Activated CD4-positive, alpha-beta T cell treated with anti-CD3 and anti-CD28 coated beads, Interleukin-2, Interleukin-4, amounts not matched to agents 100 ng/mL and 50 ng/mL, durations not matched to agents 16 hours and 8 hours (primary cell): ENCODE measurements at places on chromosomes 5 and 9.

DNA sequence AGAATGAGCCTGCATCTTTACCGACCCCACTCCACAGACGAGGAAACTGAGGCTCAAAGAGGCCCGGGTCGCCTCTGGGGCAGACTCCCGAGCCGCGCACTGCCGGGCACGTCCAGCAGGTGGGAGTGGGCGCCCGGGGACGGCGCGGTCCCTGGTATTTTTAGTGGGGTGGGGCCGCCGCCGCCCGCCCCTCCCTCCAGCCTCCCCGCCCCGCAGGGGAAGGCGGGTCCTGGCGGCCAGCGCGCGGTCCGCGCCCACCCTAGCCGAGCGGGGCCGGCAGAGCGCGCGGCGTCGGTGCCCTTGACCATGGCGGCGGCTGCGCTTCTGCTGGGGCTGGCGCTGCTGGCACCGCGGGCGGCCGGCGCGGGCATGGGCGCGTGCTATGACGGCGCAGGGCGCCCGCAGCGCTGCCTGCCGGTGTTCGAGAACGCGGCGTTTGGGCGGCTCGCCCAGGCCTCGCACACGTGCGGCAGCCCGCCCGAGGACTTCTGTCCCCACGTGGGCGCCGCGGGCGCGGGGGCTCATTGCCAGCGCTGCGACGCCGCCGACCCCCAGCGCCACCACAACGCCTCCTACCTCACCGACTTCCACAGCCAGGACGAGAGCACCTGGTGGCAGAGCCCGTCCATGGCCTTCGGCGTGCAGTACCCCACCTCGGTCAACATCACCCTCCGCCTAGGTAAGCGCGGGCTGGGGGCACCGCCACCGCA, at the start of gene LAMC3:
Gene LAMC3 (plus strand): TSS at position 266 of the 710 bp plus-strand sequence. CDS start 41 bp downstream, at position 307.
- no peak for DNase-seq

DNA sequence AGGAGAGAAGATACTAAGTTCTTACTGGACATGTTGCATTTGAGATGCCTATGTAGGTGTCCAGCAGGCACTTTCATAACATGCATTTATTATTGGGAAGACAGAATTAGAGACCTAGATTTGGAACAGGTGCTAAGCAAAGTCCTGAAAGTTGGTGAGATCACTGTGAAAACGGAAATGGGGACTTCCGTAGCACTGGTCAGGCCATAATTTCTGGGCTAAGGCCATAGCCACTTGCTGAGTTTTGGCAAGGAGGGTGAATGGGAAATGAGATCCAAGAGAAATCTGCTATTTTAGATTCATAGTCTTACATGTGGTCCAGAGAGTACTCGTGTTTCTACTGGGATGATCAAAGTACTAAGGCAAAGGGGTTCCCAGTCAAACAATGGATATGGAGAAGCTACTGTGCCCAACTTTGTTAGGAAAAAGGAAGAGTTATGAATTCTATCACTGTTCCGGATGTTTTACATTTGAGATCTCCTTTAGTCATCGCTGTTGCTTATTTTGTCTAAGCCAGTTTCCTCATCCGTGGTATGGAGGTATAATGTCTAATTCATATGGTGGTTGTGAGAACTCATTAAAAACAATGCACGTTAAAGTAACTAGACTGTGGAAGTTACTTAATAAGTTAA, 33.4 kb downstream of the TEK start:
- no peak for DNase-seq

DNA sequence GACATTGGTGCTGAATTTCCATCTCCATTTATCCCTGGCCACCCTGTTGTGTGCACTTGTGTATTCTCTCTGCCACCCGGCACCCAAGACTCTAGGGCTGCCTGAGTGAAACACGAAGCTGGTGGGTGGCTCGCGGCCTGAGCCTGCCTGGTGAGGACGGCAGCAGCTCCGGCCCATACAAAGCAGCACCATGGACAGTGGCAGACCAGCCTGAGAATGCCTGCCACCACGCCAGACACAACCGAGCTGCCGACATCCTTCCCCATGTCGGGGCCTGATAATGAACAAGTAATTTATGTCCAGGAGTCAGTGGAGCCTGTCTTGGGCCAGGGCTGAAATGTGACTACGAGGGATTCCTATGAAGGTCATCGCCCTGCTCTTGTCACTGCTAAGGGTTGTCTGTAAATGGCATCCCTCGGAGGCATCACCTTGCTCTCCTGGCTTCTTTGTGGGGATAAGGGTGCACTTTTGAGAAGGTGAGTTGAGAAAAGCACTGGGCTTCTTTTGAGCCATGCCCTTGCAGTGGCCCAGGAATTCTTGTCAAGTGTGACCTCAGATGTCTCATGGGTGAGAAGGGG, 175.7 kb downstream of the MELK start:
- DNase-seq, result peak; percentile 19

DNA sequence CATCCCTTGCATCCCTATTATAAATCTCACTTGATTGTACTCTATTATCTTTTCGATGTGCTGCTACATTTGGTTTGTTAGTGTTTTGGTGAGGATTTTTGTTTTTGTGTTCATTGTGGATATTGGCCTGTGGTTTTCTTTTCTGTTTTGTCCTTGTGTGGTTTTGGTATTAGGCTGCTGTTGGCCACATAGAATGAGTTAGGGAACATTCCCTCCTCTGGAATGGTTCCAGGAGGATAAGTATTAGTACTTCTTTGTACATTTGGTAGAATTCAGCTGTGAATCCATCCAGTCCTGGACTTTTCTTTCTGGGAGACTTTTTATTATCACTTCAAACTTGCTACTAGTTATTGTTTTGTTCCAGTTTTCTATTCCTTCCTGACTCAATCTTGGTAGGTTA, 287.2 kb downstream of the CWC27 start:
- DNase-seq, result no peak

DNA sequence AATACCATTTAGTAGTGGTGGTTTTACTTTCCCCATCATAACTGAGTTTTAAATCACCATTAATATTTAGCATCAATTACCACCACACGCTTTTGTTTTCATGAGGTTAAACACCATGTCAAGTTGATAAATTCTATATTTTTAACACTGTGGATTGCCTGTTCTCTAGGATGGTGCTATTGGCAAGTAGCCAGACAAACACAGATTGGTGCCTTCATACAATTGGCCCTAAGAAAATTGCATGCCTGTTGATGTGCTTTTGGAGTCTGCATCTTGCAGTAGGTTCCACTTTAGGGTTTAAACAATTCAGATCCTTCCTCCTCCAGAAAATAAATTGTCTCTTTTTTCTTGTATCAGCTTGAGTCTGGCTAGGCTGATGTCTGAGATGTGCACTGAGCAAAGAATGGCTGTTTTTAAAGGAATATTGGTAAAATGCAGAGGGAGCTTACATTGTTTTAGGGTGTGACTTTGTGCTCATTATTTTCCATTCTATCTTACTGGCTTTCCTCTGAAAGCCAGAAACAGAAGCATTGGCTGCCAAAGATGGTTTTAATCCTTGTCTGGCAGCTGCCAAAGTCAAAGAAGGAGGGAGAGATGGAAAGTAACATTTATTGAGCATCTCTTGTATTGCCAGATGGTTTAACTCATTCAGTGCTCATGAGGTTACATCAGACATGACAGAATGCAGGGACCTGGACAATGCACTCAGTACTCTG, 19.6 kb upstream of the MAN2A1 start:
- DNase-seq, result no peak

- no peak for DNase-seq
Observed at GRCh38 chr9:113828221-113828620, 47.9 kb upstream of the ZNF618 start.

DNA sequence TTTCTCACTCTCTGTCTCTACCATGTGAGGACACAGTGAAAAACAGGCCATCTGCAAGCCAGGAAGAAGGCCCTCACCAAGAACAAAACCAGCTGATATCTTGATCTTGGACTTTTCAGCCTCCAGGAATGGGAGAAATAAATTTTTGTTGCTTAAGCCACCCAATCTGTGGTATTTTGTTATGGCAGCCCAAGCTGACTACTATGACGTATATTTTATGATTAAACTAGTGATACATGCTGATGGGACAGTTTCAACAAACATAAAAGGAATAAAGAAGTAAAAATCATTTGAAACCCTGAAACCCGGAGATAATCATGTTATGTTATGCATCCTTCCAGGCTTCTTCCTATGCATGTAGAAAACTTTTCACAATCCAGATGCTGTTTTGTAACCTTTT, 71.5 kb upstream of the ERBIN start:
- no peak for DNase-seq

DNA sequence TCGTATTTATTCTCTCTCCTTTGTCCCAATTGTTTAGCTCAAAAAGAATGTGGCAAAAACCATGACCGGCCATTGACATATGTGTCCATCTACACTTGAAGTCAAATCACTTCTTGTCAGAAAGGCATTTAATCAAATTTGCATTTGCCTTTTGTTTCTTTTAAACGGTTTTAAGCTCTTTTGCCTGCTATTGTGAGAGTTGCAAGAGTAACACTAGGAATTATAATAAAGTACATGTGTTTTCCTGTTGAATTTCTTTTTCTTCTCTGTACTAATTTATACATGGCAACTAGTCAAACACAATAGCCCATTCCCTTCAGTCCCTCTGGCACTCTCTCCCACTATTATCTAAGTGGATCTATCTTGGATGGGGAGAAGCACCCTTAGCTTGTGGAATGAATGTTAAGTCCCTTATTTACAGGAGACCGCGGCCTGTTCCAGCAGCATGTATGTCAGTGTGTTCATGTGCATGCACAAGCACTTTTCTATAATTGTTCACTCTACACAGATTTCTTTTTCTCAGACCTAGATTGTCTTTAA, 3.2 kb downstream of the ADAMTSL1 start:
- DNase-seq, result no peak
